ENCODE measurements at places on chromosomes 4 and X.
A peak's percentile ranks its signal among the peaks of the same experiment; 100 is the strongest.

GRCh38 chr4:123418351-123418931, 21.8 kb downstream of the SPRY1 start:
- DNase-seq = peak; percentile 82

DNA sequence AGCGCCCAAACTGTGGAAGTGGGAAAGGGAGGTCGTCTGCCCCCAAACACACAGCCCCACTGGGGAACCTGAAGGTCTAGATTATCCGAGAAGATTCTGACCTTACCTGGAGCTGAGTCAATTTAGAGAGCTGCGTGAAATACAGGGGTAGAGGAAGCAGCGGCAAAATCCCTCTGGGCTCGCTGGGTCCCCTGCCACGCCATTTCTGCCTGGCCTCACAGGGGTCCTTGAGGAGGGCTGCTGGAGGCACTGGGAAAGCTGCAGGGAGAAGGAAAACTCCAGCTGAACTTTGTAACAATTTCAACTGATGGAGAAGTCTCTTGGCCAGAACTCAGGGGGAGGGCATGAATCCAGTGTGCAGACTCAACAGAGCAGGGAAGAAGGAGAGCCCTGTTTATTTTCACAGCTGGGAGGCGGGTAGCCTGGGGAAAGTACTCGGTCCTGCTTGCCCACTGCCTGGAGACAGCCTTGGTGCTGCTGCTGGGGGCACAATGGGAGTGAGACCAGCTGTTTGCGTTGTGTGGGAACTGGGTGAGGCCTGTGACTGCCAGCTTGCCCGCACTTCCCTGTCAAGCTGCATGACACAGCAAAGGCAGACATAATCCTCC, 93.2 kb upstream of the MAPK10 start:
- no peak for DNase-seq

- no peak for DNase-seq
These were observed 20.6 kb downstream of the GABRQ start for GRCh38 chrX:152658302-152658701.

GRCh38 chrX:41338436-41338835, 4.5 kb downstream of the DDX3X start:
- no peak for DNase-seq

- no peak for DNase-seq
These were observed 2.8 kb downstream of the PCDH19 start for GRCh38 chrX:100407147-100407783.

DNA sequence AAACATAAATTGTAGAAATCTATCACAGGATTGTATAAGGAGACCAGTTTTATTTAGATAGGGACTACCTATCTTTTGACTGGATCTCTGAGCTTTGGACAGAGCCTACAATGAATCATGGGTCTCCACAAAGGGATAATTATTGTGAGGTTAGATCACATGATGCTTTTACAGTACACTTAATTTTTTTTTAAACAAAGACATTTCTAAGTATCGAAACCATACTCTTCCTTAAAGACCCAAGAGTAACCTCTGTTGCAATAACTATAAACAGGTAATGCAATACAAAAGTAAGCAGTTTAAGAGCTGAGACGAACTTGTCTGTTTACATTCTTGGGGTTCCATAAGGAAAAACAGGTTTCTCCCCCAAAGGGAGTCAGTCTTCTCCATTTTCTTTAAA, 64.3 kb upstream of the GABRE start:
- no peak for DNase-seq

GRCh38 chr4:152950402-152951274, 14.5 kb downstream of the FHDC1 start:
- no peak for DNase-seq

DNA sequence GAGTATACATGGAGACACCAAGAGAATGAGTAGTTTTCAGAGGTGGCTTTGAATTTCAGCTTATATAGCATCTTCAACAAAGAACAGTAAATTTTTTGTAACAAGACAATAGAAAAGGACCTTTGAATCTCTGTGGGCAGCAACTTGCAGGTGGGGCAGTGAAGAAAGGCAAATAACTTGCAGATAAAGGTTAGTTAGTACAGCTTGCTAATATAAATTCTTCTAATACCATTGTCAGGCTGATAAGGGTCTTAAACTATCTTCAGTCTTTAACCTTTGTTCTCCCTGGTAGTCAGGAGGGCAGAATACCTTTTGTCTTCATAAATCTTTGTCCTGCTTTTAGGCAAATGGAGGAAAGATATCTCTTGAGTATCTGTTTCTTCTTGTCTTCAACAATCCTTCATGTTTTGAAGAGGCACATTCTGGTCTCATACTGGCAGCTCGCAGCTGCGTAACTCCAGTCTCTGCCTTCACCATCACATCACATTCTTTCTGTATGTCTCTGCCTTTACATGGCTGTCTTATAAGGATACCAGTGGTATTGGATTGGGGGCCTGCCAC, 16.0 kb downstream of the ANXA3 start:
- no peak for DNase-seq

DNA sequence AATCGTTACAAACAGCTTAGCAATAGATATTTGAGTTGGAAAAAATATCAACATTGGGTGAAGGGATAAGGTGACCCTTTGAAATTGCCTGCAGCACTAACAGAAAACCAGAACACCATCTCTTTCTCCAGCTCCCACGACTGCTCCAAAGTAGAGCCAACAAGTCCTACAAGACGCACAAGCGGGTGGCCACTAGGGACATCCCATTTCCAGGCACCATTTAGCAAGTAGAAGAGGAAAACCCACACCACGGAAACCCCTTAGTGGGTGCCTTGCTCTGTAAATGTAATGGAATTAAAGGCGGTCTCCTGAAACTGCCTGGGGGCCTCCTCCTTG, 1.9 kb downstream of the ARHGAP6 start:
- no peak for DNase-seq

GRCh38 chr4:105061731-105062130, 84.9 kb upstream of the TET2 start:
- DNase-seq = no peak
